ENCODE measurements at places on chromosomes 5 and 9. TPM values are rescaled to one million over a fixed set of nuclear protein-coding genes. Genes with fewer than 3 reads are reported as not detected.

- DNase-seq: no peak
Measured at GRCh38 chr5:124658867-124659557, 87.4 kb downstream of the ZNF608 start.

Gene TCF7
- 34.4 TPM for total RNA-seq

DNA sequence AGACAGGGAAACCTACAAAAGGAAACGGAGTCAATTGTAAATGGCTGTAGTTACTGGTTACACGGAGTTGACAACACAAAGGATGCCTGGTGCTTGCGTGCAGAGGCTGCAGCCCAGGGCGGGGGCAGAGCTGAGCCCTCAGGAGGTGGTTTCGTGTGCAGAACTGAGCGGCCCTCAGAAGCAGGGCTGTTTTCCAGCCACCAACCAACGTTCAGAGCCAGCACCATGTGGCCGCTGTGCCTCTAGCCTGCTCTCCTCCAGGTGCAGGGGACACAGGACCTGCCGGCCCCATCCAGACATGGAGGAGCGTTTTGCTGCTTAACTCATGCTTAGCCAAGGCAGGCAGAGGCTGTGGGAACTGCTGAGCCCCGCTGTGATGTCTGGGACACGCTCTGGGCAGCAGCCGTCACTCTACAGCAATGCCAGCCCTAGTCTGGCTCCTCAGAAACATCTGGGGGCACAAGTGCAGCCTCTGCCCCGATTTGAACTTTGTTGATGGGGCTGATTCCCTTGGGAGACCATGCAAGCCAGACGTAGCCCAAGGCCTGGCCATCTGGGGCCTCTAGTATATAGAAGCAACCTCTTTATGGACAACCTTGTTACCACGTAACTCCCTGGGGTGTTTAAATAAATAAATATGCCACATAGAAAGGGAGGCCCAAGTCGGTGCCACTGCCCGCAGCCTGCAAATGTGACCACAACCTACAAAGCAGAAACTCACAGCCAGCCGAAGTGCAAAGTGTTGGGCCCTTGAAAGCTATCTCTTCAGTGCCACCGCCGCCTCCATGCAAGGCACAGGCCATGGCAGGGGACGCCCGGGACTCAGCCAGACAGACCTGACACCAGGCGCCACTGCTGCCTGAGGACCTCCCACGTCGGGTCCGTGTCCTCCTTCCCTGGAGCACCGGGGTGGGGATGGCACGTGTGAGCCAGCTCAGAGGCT is 42.1 kb downstream of the NKD2 start:
- no peak for DNase-seq

- DNase-seq: no peak
Measured at GRCh38 chr5:135488727-135489465, 36.7 kb upstream of the TIFAB start.

DNA sequence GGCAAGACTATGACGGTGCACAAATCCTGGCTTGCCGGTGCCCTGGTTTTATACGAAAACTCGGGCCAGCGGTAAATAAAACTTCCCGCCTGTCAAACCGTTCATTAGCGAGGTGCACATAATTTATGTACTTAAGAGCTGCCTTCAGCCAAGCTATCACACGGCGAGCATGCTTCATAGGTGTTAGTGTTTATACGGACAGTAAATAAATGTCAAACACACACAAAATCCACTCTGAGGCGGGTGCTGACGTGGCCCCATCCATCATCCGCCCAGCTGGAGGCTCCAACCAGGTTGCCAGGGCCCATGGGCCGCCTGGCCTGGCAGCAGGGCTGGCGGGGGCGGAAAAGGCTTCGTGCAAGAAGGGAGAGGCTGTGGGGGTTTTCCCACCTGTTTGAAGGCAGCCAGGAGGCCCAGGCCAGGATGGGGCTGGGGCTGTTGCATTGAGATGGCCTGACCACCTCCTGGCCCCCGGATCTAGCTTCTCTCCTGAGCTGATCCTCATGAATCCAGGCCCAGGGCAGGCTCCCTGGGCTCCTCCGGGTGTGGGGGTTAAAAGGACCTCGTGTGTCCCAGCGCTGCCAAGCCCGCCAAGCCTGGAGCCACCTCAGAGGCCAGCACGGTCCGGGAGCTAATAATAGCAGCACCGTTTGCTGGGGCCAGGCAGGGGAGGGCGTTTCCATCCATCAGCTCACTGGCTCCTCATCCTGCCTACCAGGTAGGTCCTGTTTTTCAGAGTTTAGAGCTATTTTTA is 43.2 kb downstream of the BARX1 start:
- DNase-seq: no peak

Gene TSSK1B
- not detected for total RNA-seq

DNA sequence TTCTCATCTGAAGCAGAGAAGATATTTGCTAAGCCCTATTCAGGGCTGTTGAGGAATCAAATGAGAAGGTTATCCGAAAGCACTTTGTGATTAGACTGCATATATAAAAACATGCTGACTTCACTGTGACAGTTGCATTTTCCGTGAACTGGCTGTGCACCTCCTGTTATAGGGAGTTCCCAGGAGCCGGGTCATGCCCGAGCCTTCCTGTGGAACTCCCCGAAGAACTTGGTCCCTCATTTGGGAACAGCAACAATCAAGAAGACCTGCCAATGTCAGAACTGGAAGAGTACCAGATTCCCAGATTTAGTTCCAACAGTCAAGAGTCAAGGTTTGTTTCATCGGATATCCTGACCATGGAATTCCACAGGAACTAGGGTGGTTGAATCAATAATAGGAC is 130.4 kb upstream of the RAI14 start:
- DNase-seq: no peak

GRCh38 chr5:170411100-170411499 is 21.9 kb upstream of the KCNMB1 start:
- no peak for DNase-seq

Gene HK3
- not detected for total RNA-seq

DNA sequence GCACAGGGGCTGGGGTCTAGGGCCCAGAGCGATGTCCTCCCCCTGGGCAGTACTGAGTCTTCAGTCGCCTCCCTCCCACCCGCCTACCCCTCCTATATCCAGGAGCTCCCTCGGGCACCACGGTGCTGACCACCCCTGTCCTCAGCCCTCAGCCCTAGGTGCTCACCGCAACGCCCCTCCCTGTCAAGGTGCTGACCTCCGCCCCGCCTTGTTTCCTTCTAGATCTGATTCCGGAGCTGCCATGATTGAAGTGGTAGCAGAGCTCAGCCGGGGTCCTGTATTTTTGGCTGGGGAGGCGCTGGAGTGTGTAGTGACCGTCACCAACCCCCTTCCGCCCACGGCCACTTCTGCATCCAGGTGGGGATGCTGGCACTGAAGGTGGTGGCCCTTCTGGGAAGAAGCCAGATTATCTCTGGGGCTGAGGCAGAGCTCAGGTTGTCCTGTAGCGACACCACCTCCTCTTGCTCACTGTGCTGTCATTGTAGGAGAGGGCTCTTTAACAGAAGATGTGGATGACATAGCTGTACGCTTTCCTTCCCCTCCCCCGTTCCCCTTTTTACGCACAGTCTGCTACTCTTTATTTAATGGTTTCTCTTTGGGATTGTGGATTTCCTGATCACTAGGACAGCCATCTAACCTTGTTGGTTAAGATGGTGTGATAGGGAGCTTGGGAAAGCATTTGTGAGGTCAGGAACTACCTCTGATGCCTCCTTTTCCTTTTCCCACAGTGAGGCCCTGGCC is 598 bp downstream of the RGP1 start:
- peak; percentile 26 for DNase-seq

- DNase-seq: peak; percentile 80
Measured at GRCh38 chr9:110256380-110257096, at the start of gene TXN. Gene TXN (minus strand): TSS chr9:110256507. CDS start chr9:110256435, 72 bp downstream.

GRCh38 chr9:113244556-113244955 is 23.2 kb downstream of the SLC31A1 start:
- no peak for DNase-seq

- no peak for DNase-seq
Measured at GRCh38 chr5:43994352-43994708, 391.4 kb downstream of the NNT start.

Gene NME5
- not detected for total RNA-seq
